ENCODE measurements at places on chromosomes 13 and 19.

DNA sequence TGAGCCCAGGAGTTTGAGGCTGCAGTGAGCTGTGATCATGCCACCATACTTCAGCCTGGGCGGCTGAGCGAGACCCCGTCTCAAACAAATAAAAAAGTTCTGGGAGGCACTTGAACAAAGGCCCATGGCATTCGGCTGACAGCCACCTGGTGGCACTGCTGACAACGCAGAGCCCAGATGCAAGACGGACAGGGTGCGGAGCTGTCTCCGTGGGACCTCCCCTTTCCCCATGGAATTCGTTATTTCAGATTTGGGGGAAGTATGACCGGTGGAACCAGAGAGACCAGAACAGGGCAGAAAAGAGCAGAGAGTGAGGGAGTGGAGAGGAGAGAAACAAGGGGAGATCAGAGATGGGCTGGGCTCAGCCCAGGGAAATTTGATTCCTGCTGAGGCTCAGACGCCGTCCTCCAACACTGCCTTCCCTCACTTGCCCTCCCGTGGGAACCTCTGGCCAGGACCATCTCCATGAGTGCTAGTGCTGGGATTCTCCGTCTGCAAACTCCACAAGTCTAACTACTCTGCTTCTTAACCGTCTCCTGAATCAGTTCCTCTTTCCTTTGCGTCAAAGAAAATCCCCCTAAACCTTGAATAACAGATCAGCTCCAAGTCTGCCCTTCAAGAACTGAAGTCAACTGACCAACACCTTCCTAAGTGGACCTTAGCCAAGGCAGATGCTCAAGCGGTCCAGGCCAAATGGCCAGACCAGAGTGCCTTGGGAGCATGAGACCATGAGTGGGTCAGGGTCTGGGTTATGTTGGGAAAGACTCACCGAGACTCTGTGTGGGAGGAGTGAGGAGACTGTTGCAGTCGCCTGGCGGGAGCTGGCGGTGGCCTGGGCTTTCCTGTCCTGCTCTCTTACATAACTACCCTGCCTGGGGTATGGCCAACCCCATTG, 11.9 kb upstream of the ATF5 start:
- DNase-seq, result no peak

- no peak for DNase-seq
Observed at GRCh38 chr19:44615863-44616247, 2.5 kb downstream of the IGSF23 start.

GRCh38 chr13:44468874-44469273, 95.2 kb downstream of the SERP2 start:
- DNase-seq, result no peak

DNA sequence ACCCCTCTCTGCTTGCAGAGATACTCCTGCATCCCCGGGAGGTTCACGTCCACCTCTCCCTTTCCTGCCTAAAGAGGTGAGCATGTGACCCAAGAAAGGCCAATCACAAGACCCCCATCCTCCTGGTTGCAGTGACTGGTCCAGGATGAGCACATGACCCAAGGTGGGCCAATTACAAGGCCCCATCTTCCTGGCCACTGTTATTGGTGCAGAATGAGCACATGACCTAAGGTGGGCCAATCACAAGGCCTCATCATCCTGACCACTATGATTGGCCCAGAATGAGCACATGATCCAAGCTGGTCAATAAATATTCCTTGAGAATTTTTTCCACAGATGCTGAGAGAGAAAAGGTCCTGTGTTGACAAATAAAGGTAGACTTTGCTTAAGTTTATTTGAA, 350.7 kb downstream of the EFNB2 start:
- DNase-seq, result no peak
